ENCODE measurements at places on chromosomes 2 and 18. TPM values are rescaled to one million over a fixed set of nuclear protein-coding genes. Genes with fewer than 3 reads are reported as not detected.

The BARD1 gene
- polyA plus RNA-seq: 19.7 TPM

GRCh38 chr18:21803495-21803894, 62.9 kb downstream of the MIB1 start:
- DNase-seq: no peak

- DNase-seq: no peak
Measured at GRCh38 chr2:78718473-78718872, 307.0 kb upstream of the REG3G start.

- DNase-seq: no peak
Measured at GRCh38 chr2:232937278-232937906, 67.3 kb downstream of the SNORC start.

GRCh38 chr2:6945087-6945813, 28.0 kb downstream of the RNF144A start:
- DNase-seq: no peak

GRCh38 chr2:86352727-86353221, 15.3 kb upstream of the REEP1 start:
- no peak for DNase-seq

DNA sequence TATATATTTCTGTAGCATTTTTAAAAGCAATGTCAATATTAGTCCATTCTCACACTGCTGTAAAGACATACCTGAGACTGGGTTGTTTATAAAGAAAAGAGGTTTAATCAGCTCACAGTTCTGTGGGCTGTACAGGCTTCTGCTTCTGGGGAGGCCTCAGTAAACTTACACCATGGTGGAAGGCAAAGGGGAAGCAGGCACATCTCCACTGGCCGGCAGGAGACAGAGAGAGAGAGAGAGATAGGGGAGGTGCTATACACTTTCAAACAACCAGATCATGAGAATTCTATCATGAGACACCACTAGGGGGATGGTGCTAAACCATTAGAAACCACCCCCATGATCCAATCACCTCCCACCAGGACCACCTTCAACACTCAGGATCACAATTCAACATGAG, 43.1 kb downstream of the CHMP3 start:
- DNase-seq: no peak

- no peak for DNase-seq
Measured at GRCh38 chr2:69298261-69298660, 88.8 kb downstream of the GFPT1 start.

The MEP1B gene
- polyA plus RNA-seq: 0.21 TPM

The CABYR gene
- polyA plus RNA-seq: 8.4 TPM

DNA sequence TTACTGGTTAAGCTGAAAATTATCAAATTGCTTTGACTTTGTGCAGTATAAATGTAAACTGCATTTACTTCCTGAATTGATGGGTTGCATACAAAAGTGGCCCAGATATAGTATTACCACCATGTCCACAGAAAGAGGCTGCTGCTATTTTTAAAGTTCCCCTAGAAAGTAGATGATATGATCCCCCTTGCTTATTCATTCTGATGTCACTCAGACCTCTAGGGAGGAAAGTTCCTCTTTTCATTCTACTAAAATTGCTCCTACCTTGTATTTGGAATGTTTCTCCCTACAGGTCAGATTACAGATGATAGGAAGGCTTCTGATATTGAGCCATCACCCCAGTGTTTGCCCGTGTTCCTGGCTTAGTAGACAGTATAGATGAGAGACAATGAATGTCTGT, 247.6 kb upstream of the TNP1 start:
- DNase-seq: no peak

The RFX8 gene
- polyA plus RNA-seq: 1.00 TPM

DNA sequence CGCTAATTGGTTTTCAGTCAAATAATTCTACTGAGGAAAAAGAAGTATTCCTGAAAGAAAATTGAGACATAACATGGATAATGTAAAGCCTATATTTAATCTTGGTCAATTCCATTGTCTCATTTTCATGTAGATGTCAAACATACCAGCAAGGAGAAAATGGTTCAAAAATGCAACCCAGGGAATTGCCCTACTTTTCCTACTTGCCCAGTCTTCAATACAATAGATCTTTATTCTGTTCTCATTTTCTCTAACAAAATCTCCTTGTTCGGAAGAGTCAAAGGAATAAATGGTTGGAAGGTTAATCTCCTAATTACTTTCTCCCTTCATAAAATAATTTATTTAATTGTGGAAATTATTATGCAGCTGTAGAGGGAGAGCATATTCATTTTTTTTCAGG, 896.1 kb downstream of the NRXN1 start:
- DNase-seq: no peak

Data from right renal cortex interstitium (tissue), 3 donors.